ENCODE measurements at places on chromosomes 6 and 20. TPM values are rescaled to one million over a fixed set of nuclear protein-coding genes. Genes with fewer than 3 reads are reported as not detected.

ABRACL gene
- 36.8 TPM for total RNA-seq

AKAP12 gene
- 67.4 TPM for total RNA-seq

HEY2 gene
- total RNA-seq = not detected

ULBP1 gene
- total RNA-seq = under 0.01 TPM

RAB44 gene
- under 0.01 TPM for total RNA-seq

DEFB124 gene
- not detected for total RNA-seq

MBOAT1 gene
- 1.5 TPM for total RNA-seq

MLN gene
- not detected for total RNA-seq

NKX2-2 gene
- not detected for total RNA-seq

LGSN gene
- under 0.01 TPM for total RNA-seq

TXNDC5 gene
- 737 TPM for total RNA-seq

PANK2 gene
- 52.4 TPM for total RNA-seq

SYCP2 gene
- total RNA-seq = 0.57 TPM

OPRL1 gene
- total RNA-seq = 1.6 TPM

GLP1R gene
- not detected for total RNA-seq

CARMIL1 gene
- 26.2 TPM for total RNA-seq

Measured in smooth muscle cell of bladder (primary cell).